ENCODE measurements at places on chromosomes 5 and 9.

DNA sequence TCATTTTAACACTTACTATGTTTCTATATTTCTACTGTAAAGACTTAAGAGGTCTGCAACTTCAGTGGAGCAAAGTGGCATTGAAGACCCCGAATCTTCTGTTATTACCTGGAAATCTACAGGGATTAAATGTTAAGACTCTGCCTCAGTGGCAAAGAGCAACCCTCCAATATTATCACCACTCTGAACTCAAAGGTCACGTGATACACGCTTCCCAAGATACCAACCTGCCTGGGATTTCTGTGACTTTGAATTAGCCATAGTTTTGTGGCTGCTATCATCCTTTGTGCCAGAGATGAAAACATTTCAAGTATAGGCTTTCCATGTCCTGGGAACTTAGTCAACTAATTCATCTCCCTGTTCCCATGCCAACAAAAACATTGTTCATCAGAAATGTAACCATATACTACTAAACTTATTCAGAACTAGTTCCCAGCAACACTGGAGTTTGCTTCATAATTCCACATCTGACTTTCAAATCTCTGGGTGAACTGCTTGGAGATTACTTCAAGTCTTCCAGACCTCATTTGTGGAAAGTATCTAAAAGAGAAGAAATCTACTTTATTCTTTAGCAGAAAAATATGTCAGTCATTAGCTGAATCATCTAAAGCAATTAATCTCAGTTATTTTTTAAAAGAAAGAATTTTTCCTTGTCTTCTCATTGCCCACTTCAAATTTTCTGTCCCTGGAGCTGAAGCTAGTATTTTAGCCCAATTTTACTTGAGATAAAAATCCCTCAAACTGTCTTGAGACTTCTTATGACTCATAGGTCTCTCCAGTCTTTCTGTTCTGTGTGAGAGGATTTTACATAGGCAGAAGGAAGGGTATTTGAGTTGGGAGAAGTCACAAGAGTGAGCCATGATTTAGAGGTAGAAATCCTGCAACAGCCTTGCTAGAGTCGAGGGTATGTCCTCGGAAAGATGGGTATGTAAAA, 83.0 kb downstream of the ZNF462 start:
- DNase-seq, result no peak

DNA sequence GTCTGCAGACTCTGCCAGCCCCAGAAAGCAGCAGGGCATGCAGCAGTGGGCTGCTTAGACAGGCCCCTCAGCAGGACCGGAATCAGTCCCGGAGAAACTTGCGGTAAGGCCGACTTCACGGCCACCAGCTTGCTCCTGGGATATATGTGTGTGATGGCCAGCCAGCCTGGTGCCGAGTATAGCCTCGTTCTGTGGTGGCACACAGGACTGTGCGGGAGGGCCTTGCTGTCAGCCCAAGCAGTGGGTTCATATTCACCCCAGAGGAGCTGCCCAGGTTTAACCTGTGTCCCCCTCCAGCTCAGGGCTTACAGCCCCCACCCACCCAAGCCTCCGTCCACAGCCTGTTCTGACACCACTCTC, 112.9 kb downstream of the DAB2IP start:
- no peak for DNase-seq

DNA sequence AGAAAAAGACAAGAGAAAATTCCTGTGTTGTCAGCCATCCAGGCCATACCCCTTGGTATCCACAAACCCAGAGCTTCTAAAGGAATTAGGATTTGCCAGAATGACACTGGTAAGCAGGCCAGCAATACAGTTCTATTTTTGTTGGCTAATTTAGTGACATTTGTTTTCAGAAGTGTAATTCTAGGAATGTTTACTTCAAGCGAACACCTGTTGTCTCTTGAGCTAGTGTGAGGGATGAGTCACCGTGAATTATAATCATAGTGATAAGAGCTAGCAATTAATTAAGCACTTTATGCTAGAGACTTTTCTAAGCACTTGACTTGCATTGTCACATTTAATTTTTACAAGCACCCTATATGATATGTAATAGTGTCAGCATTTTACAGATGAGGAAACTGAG, 99.2 kb downstream of the PRKACG start:
- DNase-seq, result no peak

DNA sequence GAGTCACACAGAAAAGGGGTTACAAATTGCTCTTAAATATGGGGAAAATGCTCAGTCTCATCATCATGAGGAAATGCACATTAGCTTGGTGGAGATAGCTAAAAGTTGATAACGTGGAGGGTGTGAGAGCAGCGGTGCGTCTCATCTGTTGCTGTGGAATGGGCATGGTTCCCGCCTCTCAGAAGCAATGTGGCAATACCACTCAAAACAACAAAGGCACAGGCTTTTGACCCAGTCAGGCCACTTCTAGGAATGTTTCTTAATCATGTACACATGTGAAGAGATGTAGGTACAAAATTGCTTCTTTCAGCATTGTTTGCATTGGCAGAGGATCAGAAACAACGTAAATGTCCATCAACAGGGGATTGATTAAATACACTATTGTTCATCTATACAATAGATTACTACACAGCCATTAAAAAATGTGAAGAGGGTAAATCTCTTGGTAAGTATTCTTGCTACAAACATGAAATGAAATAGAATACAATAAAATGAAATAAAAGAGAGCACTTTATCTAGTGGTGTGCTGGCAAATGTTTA, 212.6 kb upstream of the MSX2 start:
- DNase-seq, result no peak

- no peak for DNase-seq
Observed at GRCh38 chr5:171405615-171406014, 13.8 kb upstream of the FGF18 start.

DNA sequence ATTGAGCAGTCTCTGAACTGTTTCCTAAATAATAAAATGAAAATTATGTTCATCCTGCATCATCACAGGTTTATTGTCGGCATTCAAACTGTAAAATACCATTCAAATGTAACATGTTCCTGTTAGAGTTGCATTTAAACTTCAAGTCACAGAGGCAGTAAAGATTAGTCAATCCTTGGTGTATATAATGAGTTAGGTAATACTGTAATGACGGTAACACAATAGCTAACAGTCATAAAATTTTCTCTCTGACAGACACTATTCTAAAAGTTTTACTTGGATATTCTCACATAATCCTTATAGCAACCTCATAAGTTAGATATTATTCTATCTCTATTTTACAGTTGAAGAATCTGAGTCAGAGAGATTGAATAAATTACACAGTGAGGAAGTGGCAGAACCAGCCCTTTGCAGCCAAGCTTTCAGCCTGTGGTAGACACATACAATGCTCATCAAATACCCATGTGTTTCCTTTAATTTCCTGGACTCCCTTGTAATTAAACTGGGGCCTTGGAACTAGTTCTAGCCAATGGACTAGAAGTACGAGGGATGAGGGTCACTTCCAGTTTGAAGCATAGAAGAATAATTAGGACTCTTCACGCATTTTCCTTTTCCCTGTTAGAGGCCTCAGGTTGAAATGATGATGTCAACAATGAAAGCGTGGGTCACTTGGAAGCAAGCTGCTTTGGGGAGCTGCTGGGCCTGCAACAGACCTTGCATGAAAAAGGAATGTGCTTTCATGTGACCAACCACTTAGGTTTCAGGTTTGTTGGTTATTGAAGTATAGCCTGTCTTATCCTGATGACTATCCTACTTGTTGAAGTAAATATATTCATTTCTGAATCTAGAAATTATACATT, 12.3 kb upstream of the CAST start:
- no peak for DNase-seq

- DNase-seq, result no peak
Observed at GRCh38 chr9:38385896-38386295, 6.6 kb upstream of the ALDH1B1 start.

DNA sequence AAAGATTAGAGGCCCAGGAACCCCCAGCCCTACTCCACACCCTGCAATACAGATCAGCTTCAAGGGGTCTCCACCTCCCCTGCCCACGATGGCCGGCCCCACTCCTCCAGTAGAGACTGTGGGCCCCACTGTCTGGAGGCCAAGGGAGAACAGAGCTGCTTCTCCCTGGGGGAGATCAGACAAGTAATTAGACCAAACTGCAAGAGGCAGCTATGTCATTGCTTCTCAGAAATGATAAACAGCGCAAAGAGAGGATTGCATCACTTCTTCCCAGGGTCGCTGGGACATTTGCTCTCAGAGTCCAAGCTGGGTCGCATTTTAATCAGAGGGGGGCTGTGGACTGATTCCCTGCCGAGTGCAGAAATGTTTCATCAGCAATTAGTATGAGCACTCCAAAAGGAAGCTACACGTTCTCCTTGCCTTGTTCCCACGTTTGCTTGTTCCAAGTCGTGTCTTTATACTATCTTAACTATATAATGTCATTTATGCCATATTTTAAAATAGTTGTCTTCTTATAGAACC, 59.9 kb downstream of the ROPN1L start:
- DNase-seq, result no peak

DNA sequence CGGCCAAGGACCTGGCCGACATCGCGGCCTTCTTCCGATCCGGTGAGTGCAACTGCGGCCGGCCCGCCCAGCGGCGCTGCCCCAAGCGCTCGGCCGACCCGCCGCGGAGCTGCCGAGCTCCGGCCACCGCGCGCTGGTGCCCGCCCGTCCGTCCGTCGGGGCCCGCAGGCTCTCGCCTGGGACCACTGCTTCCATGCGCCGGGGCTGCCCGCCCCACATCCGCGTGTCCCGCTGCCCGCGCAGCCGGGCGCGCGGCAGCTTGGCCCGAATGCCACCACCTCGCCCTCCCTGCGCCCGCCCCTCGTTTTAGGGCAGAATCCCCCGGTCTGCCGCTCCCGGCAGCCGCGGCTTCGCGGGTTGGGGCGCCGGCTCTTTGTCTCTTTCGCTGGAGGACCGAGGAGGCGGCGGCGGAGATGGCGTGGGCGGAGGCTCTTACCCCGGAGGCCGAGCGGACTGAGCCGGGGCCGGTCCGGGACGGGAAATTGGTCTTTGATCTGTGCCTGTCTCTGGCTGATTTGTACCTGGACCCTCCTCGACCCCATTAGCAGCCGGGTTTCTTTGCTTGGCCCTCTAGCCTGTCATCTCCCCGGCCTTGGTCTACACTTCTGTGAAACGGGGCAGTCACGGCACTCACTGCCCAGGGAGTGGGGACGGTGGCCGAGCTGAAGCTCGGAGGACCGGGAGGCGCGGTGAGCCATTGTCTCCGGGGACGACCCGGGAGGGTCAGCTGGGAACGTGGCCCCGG, 871 bp downstream of the TRIO start:
- peak; percentile 28 for DNase-seq

DNA sequence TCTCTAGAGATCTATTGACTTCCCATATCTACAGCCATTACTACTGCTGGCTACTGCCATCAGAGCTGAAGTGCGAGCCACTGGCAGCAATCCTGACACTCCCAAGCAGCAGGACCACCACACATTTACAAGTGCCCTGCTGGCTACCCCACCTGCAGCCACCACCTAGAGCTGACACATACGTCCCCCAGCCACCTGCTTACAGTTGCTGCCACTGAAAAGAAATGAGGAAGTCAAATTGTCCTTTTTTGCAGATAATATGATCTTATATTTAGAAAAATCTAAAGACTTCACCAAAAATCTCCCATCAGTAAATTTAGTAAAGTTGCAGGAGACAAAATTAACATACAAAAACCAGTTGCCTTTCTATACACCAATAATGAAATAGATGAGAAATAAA, 48.4 kb downstream of the ZNF484 start:
- DNase-seq, result no peak

GRCh38 chr9:20043035-20043434, 254.2 kb upstream of the SLC24A2 start:
- DNase-seq, result no peak

DNA sequence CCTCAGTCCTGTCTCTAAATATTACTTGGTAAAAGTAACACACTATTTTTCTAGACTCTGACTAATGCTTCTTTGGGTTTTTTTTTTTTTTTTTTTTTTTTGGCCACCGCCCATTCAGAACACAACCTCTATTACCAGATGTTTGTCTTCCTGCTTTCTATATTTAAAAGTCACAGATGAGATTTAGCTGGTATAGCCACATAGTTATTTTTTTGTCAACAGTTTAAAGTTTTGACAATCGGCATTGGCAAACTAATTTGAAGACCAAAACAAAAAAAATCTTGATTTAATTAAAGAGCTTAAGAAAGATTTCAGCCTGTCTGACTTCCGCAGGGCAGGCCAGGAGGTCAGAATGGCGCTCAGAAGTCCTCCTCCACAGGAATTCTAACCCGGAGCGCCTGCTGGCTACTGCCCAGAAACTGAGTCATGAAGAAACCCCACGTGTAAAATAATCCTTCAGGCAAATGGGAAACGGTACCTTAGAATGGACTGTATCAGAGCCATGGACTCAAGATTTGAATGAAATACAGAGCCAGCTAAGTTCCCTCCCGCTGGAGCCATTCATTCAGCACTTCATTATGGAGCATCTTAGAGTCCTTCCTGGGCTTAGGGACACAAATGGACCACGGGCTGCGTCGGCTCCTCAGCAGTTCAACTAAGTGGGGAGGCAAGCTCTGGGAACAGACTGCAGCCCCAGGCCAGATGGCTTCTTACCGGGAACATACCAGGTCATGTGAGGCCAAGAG, 55.6 kb downstream of the PTPDC1 start:
- no peak for DNase-seq

DNA sequence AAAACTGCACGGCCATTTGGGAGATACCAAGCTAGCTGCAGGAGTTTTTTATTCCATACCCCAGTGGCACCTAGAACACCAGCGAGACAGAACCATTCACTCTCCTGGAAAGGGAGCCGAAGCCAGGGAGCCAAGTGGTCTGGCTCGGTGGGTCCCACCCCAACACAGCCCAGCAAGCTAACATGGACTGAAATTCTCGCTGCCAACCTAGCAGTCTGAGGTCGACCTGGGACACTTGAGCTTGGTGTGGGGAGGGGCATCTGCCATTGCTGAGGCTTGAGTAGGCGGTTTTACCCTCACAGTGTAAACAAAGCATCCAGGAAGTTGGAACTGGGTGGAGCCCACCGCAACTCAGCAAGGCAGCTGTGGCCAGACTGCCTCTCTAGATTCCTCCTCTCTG, 108.9 kb upstream of the CHD1 start:
- DNase-seq, result peak; percentile 71

- no peak for DNase-seq
Observed at GRCh38 chr9:113343732-113344231, 3.7 kb upstream of the WDR31 start.
